Astrocyte of the spinal cord (primary cell): ENCODE measurements at places on chromosomes 6 and 20.

GRCh38 chr6:167392631-167393316, 67.9 kb downstream of the TTLL2 start:
- no peak for DNase-seq

DNA sequence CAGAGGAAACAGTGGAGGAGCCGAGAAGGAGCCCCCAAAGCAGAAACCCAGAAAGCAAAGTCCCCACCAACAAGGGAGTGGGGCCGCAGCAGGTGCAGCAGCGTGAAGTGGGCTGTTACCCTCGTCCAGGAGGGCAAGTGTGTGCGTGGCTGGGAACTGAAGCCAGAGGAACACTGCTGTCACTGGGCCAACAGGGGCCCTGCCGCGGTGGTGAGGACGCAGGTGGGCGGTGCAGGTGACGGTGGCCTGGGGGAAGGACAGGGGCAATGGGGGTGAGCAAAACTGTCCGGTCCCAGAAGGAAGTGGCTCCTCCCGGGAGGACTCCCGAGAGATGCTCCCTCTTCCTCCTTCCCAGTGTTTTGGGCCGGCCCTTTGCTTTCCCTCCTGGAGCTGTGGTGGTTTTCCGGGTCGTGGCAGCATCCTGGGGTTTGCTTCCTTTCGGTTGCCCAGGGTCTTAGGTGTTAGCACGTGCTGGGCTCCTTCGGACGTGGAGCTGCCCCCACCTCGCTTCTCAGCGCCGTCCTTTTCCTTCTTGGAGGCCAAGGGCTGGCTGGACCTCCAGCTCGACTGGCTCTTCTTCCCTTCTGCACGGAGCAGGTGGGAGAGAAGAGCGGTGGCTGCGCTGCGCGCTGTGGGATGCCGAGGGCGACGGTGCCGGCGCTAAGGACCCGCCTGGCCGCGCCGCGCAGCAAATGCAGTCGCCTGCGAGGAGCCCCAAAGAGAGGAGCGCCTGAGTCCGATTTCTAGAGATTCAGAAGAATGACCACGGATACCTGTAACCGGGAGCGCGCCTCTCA, 62.7 kb upstream of the SLC2A12 start:
- DNase-seq: no peak

DNA sequence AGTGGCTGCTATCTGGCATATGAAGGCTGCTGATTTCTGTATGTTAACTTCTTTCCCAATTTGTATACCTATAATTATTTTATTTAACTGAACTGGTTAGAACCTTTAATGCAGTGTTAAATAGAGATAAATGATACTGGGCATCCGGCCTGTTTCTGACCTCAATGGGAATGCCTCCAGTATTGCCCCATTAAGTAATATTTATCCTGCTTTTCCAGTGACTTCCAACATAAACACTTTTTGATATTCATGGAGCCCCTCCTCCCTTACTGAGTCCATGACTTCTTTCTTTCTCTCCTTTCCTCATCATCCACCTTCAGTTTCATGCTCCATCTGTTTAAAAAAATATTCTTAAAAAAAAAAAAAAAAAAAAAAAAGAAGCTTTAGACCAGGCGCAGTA, 8.8 kb downstream of the TRIM27 start:
- DNase-seq: no peak

DNA sequence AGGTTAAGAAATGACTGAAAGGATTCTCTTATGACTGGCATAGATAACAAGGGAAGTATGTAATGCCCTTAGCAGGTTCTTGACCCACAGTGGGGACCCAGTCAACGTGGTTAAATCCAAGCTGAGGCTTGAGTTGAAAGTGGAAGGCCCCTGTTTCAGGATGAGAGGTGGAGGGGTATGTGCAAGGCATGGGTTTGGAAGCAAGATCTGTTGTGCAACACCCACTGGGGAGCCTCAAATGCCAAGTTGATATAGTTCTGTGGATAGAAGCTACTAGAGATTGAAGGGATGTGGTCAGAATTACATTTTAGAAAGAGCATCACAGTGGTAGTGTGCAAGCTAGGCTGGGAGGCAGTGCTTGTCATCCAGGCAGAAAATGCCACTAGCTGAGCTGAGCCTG, 5.1 kb downstream of the PABPC1L start:
- DNase-seq: no peak

DNA sequence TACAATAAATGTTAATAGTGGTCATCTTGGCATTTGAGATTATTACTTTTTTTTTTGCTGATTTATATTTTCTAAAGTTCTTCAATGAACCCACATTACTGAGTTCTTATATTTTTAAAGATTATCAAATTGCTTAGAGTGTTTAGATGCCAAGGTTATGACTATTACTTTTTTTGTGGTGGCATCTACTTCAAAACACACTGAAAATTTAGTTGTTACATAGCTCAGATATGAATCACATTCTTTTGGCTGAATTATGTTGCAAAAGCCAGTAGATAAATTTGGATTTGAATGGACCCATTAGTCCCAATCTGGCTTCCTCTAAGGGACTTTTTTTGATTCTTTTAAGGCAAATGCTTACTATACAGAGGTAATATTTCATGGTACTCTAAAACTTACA, 8.9 kb downstream of the UTRN start:
- peak; percentile 79 for DNase-seq

- no peak for DNase-seq
Observed at GRCh38 chr6:28615955-28616747, 90.5 kb downstream of the GPX5 start.

DNA sequence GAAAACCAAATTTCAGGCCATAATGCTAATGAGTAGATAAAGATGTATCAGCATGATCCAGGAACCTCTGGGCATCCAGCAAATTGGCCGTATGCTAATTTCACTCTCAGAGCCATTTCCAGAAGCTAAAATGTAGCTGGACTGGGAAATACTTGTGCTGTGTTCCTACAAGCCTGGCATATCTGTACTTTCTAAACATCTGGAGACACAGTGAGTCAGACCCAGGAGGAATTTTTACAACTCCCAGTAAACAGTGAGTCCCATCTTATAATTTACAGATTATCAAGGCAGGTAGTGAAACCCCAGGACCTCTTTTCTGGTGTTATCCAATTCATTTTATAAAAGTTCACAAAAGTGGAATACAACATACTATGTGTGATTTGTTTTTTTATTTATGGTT, 683.0 kb upstream of the ADGRB3 start:
- peak; percentile 35 for DNase-seq

DNA sequence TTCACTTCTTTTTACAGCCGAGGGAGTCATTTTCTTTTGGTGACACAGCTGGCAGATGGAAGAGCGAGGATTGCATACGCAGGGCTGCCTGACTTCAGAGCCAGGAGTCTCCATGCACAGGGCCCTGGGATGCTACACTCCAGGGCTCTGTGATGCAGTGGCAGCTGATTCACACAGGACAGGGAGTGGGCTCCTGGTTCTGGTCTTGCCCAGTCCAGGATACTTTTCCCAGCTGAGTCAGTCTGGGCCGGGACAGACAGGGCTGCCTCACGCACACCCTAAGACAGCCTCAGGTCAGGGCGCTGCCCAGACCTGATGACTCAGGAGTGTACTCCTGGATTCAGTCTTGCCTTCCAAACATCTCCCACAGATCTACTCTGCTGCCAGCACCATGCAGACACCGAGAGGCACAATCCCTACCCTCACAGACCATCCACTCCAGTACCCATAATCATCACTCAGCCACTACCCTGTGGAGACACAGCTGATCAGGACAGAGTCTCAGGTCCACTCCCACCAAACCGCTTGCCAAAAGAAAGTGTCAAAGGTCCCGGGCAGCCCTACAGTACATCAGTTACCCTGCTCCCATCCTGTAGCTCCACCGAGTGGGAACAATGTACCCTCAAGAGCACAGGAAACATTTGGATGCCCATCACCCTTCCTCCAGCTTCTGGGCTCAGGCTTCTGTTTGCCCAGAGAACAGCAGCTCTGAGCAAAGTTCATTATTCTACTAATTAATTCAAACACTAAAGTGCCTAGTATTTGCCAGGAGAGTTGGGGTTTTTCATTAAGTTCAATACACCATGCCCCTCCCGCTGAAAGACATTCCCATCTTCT, 11.5 kb downstream of the SDC4 start:
- DNase-seq: peak; percentile 84

- DNase-seq: no peak
Observed at GRCh38 chr20:39676241-39676640, 714.1 kb downstream of the DHX35 start.

- DNase-seq: no peak
Observed at GRCh38 chr6:43739642-43740091, 30.3 kb upstream of the VEGFA start.

DNA sequence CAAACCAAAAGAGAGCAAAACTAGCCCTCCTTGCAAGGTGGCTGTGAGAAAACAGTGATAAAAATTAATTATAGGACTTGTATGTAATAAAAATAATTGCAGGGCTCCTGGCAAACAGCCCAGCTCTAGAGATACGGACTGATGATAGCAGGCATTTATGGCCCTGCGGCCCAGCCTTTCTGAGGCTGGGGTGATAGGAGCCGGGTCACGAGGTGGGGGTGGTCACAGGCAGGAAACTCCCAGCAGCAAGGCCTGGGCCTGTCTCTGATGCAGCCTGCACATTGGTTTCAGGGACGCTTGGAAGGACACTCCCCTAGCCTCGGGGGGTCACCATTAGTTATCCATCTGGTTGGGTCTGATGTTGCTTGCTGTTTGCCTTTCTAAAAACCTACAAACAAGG, 18.7 kb upstream of the TTPAL start:
- no peak for DNase-seq

DNA sequence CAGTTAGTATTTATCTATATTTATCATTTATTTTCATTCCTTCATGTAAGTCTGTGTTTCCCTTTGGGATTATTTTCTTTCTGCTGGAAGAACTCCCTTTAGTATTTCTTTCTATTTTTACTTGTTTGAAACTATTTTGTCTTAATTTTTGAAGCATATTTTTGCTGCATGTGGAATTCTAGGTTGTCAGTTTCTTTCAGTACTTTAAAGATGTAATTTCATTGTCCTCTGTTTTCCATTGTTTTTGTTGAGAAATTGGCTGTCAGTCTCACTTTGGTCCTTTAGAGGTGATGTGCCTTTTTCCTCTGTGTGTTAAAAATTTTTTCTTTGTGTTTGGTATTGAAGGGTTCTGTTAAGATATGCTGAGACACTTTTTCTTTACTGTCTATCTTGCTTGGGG, 17.1 kb downstream of the RNF182 start:
- no peak for DNase-seq

DNA sequence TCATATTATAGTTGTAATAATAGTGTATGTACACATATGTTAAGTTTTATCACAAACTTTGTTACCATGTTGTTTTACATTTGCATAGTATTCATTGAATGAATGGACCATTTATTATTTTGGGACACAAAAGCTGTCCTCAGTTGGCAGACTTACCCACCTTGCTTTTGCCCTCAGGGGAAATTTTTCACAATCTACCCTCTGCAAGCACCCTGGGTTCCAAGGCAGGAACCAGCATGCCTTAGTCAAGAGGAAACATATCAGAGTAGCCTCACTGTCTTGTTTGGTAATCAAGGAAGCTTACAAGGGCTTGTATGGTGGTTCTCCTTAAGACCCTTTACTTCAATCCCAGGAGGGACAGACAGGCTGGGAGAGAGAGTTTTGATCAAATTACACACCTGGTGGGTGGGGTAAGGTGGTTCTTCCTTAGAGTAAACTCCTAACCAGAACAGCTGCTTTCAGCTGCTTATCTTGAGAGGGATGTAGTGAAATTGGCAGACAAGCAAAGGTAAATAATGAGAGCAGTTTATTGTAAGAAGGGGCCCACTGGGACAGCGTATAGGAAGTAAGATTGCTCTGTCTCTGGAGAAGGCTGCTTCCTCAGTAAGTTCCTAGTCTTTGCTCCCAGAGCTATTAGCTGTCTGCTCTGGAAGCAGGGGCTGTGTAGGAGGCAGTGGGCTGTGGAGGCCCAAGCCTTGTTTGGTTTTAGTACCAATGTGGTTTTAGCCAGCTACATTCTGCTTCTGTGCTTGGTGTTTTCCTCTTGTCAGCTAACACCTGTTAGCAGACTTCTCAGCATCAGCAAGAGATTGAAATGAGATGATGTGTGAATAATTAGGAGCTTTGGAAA, 31.1 kb downstream of the BRPF3 start:
- DNase-seq: no peak

DNA sequence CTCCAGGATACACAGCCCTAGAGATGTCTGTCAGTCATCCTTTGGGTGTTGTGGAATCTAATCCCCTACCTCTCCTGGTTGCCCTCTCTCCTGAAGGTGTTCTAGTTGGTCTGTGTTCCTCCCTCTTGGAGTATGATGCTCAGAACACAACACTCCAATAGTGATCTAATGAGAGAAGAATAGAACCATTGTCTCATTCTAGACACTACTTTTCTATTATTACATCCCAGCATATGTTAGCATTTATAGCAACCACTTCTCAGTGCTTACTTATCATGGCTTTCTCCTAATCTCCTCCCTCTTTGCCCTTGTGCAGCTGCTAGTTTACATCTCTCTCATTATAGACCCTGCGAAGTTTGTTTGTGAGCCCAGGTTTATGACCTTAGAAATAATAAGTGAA, 109.0 kb downstream of the UNC5CL start:
- no peak for DNase-seq

DNA sequence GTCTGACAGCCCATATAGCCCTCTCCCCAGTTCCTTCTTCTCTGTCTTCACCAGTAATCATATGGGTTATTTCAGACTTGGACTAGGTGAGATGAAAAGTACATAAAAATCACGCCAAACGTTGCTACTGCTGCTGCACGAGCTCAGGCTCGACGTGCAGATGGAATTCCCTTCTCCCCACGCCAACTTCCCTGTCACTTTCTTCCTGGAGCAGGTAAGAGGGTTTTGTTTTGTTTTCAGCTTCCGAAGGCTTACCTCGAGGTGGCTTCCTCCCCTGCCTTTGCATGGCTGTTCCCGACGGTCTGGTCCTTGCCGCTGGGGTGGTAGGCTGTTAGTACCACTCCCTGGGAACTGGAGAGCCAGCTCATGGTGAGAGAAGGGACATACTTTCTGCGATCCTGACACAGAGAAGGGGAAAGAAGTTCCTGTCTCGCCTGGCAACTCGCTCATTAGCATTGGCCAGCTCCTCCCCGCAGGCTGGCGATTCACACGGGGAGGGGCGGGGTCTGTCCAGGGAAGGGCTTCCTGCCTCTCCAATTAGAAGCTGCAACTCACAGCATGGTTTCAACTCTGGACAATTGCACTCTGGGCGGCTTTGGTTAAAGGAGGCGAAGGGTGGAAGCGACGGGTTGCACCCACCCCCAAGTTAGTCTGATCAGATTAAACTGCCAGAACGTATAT, at the start of gene ARHGAP18:
ARHGAP18 (minus strand) TSS at position 409 of the 681 bp plus-strand sequence; CDS start at position 368, 41 bp downstream.
- DNase-seq: peak; percentile 94

DNA sequence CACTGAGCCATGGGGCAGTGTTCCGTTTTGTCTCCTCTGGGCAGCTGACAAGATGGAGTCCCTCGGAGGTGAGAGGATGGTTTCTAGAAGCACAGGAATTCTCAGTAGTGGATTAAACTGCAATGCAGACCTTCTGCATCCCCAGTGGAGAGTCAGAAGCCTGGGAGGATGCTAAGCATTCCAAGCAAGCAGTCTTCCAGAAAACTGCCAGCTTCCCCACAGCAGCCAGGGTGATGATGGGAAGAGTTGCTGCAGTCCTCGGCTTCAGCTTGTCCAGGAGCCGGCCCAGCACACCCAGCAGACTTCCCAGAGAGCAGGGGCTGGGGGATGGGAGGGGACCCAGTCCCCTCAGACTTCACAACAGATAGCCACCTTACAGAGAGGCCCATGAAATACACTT, 163.6 kb downstream of the LY86 start:
- peak; percentile 20 for DNase-seq
